Fibroblast of skin of right biceps (primary cell): ENCODE measurements at places on chromosomes 11 and 22.
A peak's percentile ranks its signal among the peaks of the same experiment; 100 is the strongest.

DNA sequence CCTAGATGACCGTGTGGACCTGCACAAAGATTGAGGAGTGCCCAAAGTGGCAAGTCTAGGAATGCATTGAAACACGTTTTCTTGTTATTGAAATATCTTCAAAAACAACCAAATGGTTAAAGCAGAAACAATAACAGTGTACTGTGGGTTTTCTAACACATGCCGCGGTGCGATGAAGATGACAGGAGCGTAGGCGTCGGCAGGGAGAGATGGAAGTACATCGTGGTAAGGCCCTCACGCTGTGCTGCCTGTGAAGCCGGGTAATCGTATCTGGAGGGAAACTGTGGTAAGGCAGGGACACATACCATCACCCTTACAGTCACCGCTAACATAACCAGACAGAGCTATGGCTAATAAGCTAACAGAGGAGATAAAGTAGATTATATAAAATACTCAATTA is 261.4 kb downstream of the TBC1D22A start:
- DNase-seq = no peak

DNA sequence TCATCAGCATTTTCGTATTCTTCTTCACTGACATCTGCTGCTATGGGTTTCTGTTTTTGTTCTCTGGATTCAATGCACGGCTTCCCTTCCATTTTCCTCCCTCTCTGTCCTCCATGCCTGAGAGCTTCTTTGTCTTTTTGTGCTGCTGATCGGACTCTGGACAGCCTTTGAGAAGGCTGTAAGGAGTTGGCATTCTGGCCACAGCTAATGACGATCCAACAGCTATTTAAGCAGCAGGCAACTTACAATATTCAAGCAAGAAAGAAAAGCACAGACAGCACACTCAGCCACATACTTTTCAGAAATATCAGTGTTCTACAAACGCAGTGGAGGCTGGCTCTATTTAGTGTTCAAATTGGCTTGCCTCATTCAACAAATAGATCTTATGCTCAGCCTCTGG is 60.9 kb upstream of the ZC3H12C start:
- DNase-seq = no peak

GRCh38 chr11:88231894-88232482 is 56.7 kb upstream of the RAB38 start:
- DNase-seq = peak; percentile 43

GRCh38 chr22:36528341-36528740 is 625 bp downstream of the EIF3D start:
- no peak for DNase-seq

GRCh38 chr11:12073436-12073835 is 37.0 kb upstream of the MICAL2 start:
- no peak for DNase-seq

- DNase-seq = no peak
Observed at GRCh38 chr11:120657306-120658070, 145.9 kb downstream of the GRIK4 start.

GRCh38 chr11:15179167-15179566 is 64.4 kb downstream of the INSC start:
- DNase-seq = peak; percentile 87

GRCh38 chr11:57162179-57162898 is 19.4 kb upstream of the LRRC55 start:
- DNase-seq = no peak

DNA sequence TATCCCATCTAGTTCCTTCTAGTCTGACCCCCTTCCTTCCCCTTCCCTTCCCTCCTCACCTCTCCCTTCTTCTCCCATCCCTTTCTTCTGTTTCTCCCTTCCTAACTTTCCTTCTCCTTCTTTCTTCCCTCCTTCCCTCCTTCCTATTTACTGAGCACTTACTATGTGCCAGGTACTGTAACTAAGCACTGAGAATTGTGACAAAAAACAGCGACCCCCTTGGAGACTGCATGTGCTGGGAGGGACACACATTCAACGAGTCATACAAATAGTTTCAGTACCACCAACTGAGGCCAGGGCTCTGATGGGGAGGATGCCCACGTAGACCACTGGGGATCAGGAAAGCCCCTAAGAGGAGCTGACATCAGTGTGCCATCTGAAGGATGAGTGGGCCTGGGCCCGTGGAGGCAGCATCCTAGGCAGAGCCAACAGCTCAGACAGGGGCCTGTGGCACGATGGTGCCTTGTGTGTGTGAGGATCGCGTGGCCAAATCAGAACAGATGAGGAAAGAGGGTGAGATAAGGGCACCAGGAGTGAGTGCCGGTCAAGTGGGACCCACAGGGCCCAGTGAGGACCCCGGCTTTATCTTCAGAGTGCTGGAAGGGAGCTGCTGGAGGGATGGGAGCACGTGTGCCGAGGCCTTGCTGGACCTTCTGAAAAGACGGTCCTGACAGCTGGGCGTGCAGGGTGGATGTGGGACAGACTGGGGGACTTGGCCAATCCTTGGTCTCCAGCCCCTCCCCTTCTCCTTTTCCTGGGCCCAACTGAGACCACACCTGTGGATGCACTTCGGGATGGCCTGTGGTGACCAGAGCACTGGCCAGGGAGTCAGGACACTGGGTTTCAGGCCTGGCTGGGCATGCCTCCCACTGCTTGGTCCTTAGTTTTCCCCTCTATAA is 38.4 kb upstream of the CRYBB3 start:
- DNase-seq = no peak

DNA sequence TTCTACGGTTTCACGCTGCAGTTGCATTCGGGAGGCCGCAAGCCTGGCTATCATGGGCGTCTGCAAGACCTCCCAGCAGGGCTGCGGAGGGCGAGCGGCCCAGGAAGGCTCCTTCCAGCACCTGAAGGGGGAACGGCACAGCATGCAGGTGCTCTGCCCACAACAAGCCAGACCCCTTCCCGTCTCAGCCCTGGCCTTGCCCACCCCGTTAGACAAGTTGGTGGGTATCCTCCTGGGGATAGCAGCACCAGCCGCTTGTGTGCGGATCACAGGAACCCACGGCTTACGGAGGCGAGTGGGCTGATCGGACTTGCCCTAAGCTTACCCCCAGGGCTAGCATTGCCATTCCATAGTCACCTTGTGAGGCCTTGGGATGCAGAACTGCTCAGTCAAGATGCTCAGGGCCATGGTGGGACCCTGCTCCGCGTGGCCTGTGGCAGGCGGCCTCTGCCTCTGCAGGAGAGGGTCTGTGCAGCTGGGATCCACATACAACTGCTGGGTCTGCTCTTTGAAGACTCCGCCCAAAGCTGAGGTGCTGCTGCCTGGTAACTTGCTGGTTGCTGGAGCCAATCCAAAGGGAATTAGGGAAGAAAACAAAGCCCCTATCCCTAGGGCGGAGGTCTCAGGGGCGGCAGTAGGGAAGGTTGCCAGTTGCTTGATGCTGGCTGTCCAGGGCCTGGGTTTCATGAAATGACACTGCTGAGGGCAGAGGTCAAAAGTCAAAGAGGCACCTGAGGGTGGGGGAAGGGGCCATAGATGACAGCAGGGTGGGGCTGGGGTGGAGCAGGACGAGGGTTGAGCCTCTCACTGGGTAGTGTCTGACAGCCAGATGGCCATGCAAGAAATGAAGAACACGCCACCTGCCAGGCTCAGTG is 1.4 kb upstream of the OSBPL5 start:
- DNase-seq = no peak

DNA sequence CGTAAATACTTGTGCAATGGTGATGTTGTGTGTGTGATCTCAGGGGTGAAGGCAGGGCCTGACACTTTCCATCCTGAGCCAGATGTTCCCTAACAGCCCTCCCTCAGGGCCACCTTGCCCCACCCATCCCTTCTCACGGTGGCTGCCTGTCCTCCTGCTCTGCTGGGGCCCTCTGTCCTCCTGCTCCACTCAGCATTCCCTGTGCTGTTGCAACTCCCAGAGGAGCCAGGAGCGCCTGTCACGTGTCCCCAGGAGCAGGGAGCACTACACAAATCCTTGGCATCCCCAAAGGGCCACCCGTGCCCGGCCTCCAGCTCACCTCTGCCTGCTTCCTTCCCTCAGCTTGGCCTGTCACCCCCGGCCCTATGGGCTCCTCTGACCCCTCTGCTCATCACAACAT is 10.2 kb upstream of the CSNK1E start:
- no peak for DNase-seq

GRCh38 chr11:65141896-65142494 is 7.7 kb upstream of the SYVN1 start:
- DNase-seq = no peak

DNA sequence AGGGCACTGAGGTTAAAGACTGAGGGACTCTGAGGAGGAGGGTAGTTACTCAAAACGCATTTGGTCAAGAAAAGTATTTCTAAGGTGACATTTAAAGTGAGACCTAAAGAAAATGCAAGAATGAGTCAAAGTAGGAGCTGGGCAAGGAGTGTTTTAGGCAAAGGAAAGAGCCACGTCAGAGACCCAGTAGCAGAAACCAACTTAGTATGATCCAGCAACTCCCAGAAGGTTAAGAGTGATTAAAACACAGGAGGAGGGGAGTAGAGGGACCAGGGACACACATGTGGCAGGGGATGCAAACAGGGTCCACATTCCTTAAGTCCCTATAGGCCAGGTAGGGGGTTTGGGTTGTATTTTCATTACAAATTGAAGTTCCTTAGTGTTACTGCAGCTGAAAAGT is 24.3 kb upstream of the CCDC34 start:
- no peak for DNase-seq

- DNase-seq = no peak
Observed at GRCh38 chr11:9562716-9563115, 10.8 kb upstream of the WEE1 start.

DNA sequence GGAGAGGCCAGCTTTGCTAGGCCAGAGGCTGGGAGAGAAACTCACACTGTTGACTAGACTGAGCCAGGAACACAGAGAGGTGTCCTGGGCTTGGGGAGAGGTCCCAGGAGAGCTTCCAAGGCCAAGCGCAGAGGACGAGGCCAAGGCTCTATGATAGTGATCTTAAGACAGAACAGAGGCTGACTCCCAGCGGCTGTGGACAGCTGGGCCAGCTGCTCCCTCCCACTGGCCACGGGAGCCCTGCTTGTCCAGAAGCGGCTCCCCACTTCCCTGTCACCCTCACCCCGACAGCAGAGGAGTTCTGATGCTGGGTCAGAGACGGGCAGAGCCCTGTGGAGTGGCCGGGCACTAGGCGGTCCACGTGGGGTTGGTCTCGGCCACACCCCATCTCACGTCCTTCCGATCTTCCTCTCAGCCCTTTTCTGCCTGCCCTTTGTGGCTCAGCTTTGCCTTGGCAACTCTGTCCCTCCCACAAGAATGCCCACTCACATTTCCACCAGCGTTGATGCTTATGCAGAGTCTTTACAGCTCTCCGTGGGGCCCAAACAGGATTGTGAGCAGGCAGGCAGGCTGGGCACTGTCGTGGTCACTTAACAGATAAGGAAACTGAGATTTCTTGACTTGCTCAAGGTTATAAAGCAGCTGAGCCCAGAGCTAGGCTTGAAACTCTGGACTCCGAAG is 68.2 kb downstream of the FBXO7 start:
- DNase-seq = no peak

GRCh38 chr11:32226480-32226879 is 135.6 kb downstream of the RCN1 start:
- no peak for DNase-seq

- peak; percentile 50 for DNase-seq
Observed at GRCh38 chr11:75236062-75236461, 4.5 kb upstream of the TPBGL start.

DNA sequence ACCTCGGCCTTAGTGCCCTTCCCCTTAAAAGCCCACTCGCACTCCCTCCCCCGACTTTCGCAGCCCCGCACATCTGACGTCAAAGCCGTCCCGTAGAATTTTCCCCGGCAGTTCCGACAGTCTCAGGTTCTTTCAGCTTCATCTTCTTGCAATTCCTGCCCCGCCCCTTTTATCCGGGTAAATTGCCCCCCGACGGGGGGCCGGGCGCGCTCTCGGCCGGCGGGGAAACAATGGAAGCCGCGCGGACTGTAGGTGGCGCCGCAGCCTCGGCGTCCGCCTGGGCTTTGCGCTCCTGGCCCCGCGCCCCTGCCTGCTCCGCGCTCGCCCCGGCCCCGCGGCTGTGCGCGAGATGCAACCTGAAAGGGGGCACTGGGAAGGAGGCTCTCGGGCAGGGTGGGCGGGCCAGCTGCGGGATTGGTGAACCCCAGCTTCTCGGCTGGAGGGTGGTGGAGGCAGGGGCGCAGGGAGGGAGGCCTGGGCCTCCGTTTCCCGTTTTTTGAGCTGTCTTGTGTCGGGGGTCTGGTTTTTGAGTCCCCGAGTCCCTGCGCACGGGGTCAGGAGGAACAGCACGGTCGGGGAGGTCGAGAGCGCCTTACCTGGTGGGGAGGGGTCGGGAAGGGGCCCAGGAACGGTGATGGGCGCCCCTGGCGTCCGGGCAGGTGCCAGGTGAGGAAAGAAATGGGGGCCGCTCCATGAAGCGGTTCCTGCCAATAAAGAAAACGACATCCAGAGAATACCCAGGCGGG is 859 bp upstream of the FGF19 start:
- DNase-seq = peak; percentile 13

GRCh38 chr11:30313580-30313979 is 9.3 kb upstream of the ARL14EP start:
- DNase-seq = peak; percentile 68

DNA sequence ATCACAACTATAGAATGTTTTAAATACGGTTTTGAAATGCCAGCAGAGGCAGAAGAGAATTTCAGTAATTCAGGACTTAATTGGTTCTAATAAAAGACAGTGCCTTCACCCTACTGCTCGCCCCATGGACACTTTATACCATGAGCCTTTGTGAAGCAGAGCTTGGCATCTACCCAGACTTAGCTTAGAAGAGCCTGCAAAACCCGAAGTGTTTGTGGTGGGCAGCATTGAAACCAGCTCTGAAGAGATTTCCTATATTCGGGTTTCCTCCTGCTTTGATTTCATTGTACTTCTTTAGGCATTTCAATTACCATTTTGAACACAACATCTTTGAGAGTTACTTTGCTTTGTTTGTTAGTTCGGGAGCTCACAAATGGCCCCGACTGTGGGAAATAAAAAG is 185.1 kb upstream of the MTNR1B start:
- no peak for DNase-seq

GRCh38 chr22:50012211-50013181 is at the start of gene IL17REL:
Gene IL17REL (minus strand): TSS chr22:50012765. CDS start chr22:50012646, 119 bp downstream.
- DNase-seq = no peak

- no peak for DNase-seq
Observed at GRCh38 chr22:28032861-28033260, 113.8 kb upstream of the PITPNB start.

DNA sequence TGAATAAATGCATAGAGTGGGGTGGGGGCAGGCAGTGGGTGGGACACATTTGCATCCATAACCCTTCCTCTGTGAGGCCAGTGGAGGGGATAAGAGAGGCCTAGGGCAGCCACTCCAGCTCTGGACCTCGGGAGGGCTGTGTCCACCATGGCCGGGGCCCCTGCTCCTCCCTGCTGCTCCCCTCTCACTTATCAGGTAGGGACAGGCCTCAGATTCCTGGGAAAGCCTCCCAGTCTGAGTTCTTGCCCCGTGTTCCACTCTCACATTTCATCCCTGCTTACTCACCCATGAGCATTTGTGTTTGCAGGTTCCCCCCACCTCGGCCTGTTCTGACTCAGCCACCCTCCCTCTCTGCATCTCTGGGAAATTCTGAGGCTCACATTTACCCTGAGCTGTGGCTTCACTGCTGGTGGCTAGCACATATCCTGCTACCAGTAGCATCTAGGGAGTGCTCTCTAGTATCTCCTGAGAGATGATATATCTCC is 128.7 kb upstream of the TOP3B start:
- peak; percentile 80 for DNase-seq
